Heart left ventricle (tissue), 16 donors: ENCODE measurements at places on chromosomes 1 and 21. TPM values are rescaled to one million over a fixed set of nuclear protein-coding genes. Genes with fewer than 3 reads are reported as not detected.
A peak's percentile ranks its signal among the peaks of the same experiment; 100 is the strongest.

Gene TNFSF18
- polyA plus RNA-seq = 0.08 TPM

- DNase-seq = no peak
These were observed 1334.8 kb downstream of the MRPL39 start for GRCh38 chr21:24272521-24272938.

DNA sequence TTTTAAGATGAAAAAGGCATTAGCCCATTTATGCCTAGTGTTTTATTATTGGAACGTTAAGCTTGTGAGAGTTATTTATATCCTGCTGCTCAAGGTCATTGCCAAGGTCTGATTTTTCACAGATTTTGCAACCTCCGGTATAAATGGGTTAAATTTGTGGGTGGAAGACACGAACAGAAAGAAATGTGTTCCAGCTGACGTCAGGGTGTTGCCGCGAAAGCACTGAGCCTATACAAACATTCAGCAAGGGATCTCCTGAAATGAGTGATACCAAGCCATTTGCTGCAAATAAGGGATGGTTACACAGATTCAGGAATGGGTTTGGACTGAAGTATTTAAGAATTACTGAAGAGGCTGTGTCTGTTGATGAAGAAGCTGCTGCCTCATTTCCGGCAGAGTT, 32.2 kb downstream of the TMED5 start:
- DNase-seq = no peak

GRCh38 chr1:28341591-28341990, 12.8 kb downstream of the MED18 start:
- no peak for DNase-seq

- no peak for DNase-seq
These were observed 1.8 kb downstream of the TTLL10 start for GRCh38 chr1:1175221-1176062.

- peak; percentile 41 for DNase-seq
These were observed 683 bp downstream of the LRRC8B start for GRCh38 chr1:89525169-89525855.
